ENCODE measurements at places on chromosomes 16 and 17.

- DNase-seq = peak; percentile 31
Measured at GRCh38 chr16:85731179-85731578, 19.7 kb downstream of the C16orf74 start.

GRCh38 chr17:82813299-82814051 is 26.3 kb downstream of the ZNF750 start:
- no peak for DNase-seq

- no peak for DNase-seq
Measured at GRCh38 chr16:89161763-89162713, 9.5 kb upstream of the CDH15 start.

GRCh38 chr16:31043352-31043751 is 10.0 kb downstream of the STX4 start:
- DNase-seq = no peak

GRCh38 chr17:68640242-68640989 is 39.2 kb upstream of the FAM20A start:
- no peak for DNase-seq

Data from NCI-H69 (cell line).